ENCODE measurements at places on chromosomes 11 and 22.

DNA sequence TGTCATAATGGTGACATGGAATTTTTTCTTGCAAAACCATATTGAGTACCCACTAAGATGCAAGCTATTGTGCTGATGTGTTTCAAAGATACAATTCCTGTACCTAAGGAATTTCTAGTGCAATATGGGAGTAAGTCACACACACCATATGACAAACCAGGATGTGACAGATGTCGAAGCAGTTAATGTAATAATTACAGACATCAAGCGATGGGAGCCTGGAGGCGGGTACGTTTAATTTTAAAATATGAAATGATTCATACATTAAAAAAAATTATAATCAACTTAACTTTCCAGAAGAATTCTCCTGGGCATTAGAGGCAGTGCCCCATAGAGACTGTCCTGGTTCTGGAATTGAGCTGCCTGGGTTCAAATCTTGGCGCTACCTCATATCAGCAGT, 6.0 kb downstream of the SYCE3 start:
- DNase-seq, result no peak

- no peak for DNase-seq
Measured at GRCh38 chr22:37638391-37639069, 939 bp upstream of the SH3BP1 start.

DNA sequence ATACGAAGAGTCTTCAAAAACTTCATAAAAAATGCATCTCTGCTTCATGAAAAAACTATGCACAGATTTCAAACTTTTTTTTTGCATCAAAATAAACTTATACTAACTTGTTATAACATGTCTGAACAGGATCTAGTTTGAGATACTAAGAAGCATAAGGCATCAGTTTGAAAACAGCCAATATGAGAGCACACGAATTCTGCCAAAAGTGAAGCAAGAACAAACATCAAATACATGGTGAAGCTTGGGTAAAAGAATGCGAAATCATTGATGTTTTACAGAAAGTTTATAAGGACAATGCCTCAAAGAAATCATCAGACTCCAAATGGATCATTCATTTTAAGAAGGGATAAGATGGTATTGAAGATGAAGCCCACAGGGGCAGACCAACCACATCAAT, 389.1 kb upstream of the TENM4 start:
- DNase-seq, result no peak

GRCh38 chr11:11553573-11553972, 68.2 kb downstream of the GALNT18 start:
- no peak for DNase-seq

GRCh38 chr22:38730411-38730871, 24.7 kb downstream of the GTPBP1 start:
- no peak for DNase-seq

GRCh38 chr11:45801723-45802315, 3.1 kb upstream of the SLC35C1 start:
- no peak for DNase-seq

GRCh38 chr11:66293777-66294625, 2.3 kb downstream of the TMEM151A start:
- DNase-seq, result no peak

Measured in stimulated activated CD8-positive, alpha-beta memory T cell treated with anti-CD3 and anti-CD28 coated beads, Interleukin-4, amount 100 ng/mL, for 1 hour (primary cell).